ENCODE measurements at places on chromosomes 11 and 22. TPM values are rescaled to one million over a fixed set of nuclear protein-coding genes. Genes with fewer than 3 reads are reported as not detected.

The FAM111B gene
- 69.5 TPM for total RNA-seq

The LRRC56 gene
- not detected for total RNA-seq

The NECTIN1 gene
- 1.3 TPM for total RNA-seq

The PRR33 gene
- total RNA-seq, result not detected

The RBMXL2 gene
- not detected for total RNA-seq

The SPON1 gene
- total RNA-seq, result 24.6 TPM

The NLRP6 gene
- total RNA-seq, result not detected

The IGSF22 gene
- not detected for total RNA-seq

DNA sequence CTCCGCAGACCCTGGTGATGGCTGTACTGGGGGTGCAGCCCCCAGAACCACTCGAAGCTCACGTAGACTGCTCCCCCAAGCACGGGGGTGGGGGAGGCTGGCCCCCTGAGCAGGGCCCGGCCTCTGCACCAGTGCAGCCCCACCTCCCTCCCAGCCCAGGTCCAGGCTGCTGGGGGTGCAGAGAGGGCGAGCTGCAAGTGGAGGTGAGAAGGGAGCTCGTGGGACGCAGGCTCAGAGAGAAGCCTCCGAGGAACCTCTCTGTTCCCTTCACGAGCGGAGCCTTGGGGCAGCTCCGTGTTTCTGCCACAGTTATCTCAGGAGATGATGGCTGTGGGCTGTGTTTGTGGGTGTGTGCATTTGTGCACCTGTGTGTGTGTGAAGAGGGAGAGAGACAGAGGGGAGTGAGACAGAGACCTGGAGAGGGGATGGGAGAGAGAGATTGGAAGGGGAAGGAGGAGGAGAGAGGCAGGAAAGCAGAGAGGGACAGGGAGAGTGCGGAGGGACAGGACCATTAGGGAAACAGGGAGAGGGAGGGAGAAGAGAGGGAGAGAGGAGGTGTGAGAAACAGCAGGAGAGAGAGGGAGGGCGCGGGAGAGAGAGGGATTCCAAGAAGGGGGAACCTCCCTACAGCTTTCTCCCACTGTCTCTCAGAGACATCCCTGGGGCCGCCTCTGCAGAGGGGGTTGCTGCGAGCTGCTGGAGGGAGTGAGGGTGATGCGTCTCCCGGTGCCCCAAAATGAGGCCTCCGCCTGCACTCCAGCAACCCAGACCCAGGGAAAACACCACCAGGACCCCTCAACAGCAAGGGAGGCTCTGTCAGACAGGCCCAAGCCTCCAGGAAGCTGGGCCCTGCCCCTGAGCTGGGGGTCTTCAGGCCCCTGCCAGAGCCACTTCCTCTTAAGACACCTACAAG is 1488.6 kb downstream of the BRD1 start:
- DNase-seq, result no peak

GRCh38 chr22:46033256-46034200 is 56.6 kb upstream of the WNT7B start:
- no peak for DNase-seq

DNA sequence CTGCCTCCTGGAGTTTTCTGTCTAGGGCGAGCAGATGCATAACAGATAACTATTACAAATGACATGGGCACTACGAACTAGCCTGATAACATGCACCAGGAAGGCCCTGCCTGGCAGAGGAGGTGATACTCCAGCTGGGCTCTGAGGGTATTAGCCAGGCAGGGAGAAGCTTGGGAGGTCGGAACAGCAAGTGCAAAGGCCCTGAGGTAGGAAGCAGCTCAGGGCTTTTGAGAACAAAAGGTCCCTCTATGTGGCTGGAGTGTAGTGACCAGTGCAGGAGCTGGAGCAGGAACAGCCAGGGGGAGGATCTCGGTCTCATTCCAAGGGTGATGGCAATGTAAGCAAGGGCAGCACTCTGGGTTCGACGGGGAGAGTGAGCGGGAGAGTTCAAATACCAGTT is 61.6 kb upstream of the TCF20 start:
- DNase-seq, result no peak

DNA sequence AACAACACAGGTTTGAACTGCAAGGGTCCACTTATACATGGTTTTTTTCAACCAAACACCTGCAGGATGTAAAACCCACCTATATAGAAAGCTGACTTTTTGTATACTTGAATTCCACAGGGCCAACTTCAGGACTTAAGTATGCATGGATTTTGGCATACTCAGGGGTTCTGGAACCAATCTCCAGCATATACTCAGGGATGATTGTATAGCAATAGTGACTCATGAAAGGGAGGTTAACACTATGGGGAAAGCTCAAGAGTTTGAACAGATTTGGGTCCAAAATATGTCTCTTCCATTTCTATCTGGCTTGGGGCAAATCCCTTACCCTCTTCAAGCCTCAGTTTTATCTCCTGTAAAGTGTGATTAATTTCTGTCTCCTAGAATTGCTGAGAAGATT is 94.9 kb downstream of the MICAL2 start:
- no peak for DNase-seq

- DNase-seq, result peak; percentile 54
Measured at GRCh38 chr22:31977141-31977841, 33.0 kb downstream of the YWHAH start.

DNA sequence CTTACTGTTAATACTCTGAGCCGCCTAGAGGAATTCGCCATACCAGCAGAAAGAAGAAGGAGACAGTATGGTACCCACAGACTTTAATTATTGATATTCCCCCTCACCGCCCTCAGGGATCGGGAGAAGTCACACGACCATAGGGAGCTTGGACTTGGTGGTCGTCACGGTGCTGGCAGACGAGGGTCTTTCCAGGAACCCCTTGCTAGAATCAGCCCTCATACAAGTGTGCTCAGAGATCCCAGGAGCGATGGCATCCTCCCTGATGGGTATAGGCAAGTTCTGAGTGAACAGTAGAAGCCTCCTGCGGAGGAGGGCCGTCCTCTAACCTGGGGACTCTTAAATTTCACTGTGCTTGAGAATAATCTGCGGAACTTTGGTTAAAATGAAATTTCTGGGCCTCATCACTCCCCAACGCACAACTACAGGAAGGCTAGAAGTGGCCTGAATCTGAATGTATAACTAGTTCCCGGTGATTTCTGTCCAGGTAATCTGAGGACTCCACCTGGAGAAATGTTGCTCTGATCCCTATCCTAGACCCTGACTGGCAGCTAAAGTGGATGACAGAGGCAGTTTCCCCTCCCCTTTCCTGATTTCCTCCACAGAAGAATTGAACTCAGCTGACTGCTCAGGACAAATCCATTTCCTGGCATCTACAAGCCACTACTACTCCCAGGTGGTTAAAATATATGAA is 4.5 kb downstream of the VSIG2 start:
- DNase-seq, result no peak

- DNase-seq, result no peak
Measured at GRCh38 chr22:39017596-39018365, 3.1 kb upstream of the APOBEC3D start.

DNA sequence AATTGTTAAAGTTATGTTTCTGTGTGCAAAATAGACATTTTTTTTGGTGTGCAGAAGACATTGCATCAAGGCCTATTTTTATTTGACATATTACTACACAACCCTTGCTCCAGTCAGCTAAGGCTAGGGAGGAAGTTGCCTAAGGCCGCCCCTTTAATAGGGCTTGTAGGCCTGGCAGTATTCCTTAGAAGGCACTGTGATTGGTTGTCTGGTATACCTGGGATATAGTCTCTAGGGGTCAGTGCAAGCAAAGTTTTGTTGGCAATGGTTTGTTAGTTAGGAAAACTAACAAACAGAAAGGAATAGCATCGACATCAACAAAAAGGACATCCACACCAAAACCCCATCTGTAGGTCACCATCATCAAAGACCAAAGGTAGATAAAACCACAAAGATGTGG is 16.9 kb downstream of the CCDC15 start:
- no peak for DNase-seq

DNA sequence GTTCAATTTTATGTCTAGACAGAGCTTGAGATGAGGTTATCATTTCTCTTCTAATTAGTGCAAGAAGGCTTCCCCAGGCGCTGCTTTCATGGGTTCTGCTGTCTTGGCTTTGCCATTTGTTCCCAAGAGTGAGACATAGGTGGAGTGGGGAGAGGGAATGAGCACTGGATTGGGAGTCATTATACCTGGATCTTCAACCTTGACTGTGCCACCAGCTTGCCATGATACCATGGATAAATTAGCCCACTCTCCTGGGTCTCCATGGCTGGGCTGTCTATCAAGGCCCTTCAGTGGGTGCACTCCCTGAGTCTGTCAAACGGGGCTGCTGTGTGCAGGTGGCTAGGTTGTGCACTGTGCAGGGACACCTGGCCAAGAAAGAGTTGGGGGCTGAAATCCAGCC is 15.6 kb upstream of the NECTIN1 start:
- no peak for DNase-seq

GRCh38 chr11:74721479-74721835 is 9.8 kb downstream of the CHRDL2 start:
- no peak for DNase-seq

- DNase-seq, result no peak
Measured at GRCh38 chr22:36199001-36199551, 2.5 kb downstream of the APOL4 start.

- DNase-seq, result peak; percentile 73
Measured at GRCh38 chr11:12397931-12398334, 20.6 kb downstream of the PARVA start.

- DNase-seq, result no peak
Measured at GRCh38 chr11:128884054-128884453, 7.1 kb upstream of the KCNJ5 start.

DNA sequence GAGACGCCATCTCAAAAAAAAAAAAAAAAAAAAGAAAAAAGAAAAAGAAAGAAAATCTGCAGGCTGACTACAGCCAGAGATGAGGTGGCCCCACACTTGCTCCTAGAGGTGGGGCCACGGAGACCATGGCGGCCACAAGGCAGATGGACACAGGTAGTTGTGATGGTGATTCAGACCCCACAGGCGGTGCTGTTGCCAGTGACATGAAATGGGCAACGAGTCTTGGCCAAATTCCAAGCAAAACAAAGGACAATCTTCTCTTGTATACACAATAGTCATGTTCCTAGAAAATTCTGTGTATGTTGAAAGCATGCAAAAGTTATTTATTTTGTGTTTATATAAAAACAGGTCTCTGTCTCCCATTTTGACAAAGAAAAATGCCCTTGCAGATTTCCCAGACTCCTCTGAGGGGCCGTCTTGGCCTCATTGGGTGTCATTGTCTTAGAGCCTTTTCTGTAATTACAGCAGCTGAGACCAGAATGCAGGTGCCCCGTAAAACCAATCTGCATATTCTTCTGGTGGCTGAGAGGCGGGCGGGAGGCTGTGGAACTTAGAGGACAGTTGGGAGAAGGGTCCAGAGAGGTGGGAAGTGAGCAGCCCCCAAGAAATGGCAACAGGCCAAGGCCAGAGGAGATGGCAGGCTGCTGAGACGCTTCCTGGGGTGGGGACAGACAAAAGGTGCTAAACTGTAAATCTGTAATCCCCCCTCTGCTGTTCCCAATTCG is 22.5 kb upstream of the DAGLA start:
- peak; percentile 67 for DNase-seq

GRCh38 chr11:131734871-131735270 is 364.5 kb downstream of the NTM start:
- DNase-seq, result no peak
